Stimulated activated CD4-positive, alpha-beta T cell treated with anti-CD3 and anti-CD28 coated beads, TNF-alpha, amount 100 ng/mL, for 24 hours (primary cell): ENCODE measurements at places on chromosomes 13 and 19.

DNA sequence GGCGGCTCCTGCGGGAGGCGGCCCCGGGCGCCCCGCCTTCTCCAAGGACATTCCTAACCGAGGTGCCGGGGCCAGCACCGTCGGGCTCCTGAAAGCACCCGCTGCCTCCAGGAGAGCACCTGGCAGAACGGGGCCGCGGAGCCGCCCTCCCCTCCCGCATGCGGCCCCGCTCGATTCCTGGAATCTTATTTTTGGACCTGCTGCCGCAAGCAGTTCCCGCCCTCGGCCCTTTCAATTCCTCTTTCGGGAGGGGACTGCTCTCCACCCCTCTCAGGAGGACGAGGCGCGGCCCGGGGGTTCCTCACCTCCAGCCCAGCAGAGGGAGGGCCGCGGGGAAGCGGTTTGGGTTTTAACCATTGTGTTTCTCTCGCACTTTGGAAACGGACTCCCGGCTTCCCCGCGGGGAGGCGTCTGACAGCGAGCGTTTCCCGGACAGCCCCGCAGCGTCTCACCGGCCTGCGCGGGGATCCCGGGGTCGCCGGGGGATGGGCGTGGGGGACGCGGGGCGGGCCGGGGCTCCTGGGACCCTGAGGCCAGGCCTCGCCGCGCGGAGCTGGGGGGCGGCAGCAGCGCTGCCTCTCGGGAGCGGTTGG, 849 bp downstream of the GAS6 start:
- no peak for DNase-seq

DNA sequence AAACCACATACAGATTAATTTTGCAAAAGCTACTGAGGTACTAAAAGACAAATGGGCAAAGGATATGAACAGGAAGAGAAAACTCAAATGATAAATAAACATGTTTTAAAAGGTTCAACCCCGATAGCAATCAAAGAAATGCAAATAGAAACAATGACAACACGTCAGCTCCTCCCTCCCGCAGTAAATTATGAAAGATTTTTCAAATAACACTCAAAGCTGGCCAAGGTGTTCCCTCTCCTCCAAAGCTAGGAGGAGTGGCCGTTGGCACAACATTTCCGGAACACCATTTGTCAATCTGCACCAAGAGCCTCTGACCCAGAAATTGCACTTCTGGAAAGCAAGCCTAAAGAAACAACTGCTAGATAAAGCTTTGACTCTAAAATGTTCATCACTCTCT, 28.3 kb downstream of the INSR start:
- no peak for DNase-seq

- DNase-seq = no peak
Measured at GRCh38 chr19:1382250-1382649, 1.5 kb upstream of the NDUFS7 start.

GRCh38 chr13:77390391-77390790, 63.5 kb upstream of the MYCBP2 start:
- no peak for DNase-seq

- no peak for DNase-seq
Measured at GRCh38 chr13:23845105-23845725, 44.0 kb downstream of the MIPEP start.

- DNase-seq = no peak
Measured at GRCh38 chr13:55999709-56000108, 1141.0 kb upstream of the PRR20A start.

DNA sequence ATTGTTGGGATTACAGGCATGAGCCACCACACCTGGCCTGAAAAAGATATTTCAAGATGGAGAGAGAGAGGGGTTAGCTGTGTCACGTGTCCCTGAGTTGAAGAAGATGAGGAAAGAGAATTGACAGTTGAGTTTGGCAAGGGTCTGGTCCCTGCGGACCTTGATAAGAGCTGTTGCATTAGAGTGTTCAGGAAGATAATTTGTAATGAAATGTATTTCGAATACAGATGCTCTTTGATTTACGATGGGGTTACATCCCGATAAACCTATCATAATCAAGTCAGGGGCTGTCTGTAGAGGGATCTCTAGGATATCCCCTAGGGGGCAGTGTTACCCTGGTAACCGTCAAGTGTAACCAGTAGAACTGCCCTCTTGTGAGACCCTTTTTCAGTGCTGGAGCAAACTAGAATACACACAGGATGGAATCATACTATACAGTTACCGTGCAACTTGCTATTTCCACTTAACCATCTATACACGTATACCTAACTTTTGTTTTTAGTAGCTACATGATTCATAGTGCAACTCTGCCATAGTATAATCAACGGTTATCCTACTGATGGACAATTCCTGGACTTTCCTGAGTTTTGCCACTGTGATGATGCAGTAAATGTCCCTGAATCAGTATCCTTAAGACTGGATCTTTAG, 1.5 kb upstream of the ELOF1 start:
- peak; percentile 31 for DNase-seq

GRCh38 chr13:99382428-99383133, 75.4 kb upstream of the GPR183 start:
- DNase-seq = no peak

- DNase-seq = peak; percentile 46
Measured at GRCh38 chr19:1864480-1865171, 1.2 kb upstream of the KLF16 start.

GRCh38 chr19:1037621-1038064, 2.3 kb upstream of the ABCA7 start:
- no peak for DNase-seq

GRCh38 chr19:47274891-47275761, 441 bp downstream of the INAFM1 start:
- DNase-seq = no peak

- DNase-seq = no peak
Measured at GRCh38 chr19:30439310-30439709, 67.1 kb downstream of the ZNF536 start.

- no peak for DNase-seq
Measured at GRCh38 chr13:50340551-50341287, 325.5 kb downstream of the KCNRG start.

GRCh38 chr13:68929075-68929745, 1178.4 kb upstream of the ATXN8OS start:
- DNase-seq = no peak

- DNase-seq = peak; percentile 23
Measured at GRCh38 chr19:10760273-10760944, 42.5 kb downstream of the DNM2 start.

DNA sequence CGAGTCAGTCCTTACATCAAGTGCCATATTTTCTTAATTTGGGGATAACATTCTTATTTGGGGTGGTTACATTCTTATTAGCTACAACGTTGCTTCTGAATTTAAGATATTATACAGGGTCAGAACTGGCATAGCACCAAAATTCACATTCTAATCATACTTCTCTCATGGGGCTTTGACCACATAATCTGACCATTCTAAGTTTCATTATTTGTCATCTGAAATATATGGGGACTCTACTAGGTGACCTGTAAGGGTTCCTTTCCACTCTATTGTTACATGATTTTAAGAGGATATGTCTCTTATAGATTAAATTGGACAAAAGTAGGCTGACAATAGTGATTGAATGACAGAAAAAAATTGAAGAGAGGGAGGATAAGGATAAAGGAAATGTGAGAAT, 536.5 kb downstream of the KCTD12 start:
- DNase-seq = no peak

GRCh38 chr13:113749967-113750366, 9.1 kb upstream of the TMEM255B start:
- DNase-seq = no peak

GRCh38 chr13:97435323-97435722, 1.4 kb downstream of the RAP2A start:
- no peak for DNase-seq

- no peak for DNase-seq
Measured at GRCh38 chr13:21079761-21080592, 18.6 kb upstream of the LATS2 start.

GRCh38 chr19:30621326-30621920, 249.2 kb downstream of the ZNF536 start:
- DNase-seq = no peak

- no peak for DNase-seq
Measured at GRCh38 chr13:113963376-113963775, 10.5 kb downstream of the C13orf46 start.

DNA sequence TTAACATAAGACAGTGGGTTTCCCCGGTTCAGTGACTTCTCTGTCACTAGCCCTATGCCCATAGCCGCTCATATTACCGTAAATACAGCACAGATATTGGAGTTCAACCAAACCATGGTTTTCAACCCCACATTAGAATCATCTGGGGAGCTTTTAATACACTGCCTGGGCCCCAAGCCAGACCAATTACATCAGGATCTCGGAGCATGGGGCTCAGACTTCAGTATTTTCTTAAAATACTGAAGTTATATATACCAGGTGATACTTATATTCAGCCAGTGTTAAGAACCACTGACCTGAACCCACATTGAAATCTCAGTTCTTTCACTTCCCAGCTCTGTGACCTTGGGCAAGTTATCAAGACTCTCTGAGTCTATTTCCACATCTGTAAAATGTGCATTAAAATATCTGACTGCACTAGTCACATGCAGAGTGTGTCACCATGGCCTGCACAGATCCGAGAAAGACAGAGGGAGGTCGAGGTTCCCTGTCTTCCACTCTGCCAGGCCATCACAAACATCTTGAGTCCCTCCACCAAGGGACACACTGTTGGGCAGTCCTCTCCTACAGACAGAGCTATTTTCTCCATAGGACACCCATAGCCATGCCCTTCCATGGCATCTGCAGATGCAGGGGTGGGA, 32.2 kb upstream of the IPO5 start:
- DNase-seq = no peak

DNA sequence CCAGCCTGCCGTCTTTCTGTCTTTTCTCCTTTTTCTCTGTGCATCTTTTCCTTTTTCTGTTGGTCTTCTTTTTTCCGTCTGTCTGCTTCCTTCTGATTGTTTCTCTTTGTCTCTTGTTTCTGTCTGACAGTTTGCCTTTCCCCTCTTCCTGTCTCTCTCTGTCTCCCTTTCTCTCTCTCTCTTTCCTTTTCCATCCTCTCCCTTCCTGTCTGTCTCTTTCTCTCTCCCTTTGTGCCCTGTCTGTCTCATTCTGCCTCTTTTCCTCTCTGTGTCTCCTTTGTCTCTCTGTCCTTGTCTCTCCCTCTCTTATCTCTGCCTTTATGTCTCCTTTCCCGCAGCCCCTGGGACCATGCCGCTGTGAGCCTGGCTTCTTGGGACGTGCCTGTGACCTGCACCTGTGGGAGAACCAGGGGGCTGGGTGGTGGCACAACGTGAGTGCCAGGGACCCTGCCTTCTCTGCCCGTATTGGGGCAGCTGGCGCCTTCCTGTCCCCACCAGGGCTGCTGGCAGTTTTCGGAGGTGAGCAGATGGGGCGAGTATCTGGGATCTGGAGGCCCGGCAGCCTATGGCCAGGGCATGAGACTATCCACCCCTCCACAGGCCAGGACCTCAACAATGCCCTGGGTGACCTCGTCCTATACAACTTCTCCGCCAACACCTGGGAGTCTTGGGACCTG, 9.4 kb downstream of the MEGF8 start:
- DNase-seq = no peak

DNA sequence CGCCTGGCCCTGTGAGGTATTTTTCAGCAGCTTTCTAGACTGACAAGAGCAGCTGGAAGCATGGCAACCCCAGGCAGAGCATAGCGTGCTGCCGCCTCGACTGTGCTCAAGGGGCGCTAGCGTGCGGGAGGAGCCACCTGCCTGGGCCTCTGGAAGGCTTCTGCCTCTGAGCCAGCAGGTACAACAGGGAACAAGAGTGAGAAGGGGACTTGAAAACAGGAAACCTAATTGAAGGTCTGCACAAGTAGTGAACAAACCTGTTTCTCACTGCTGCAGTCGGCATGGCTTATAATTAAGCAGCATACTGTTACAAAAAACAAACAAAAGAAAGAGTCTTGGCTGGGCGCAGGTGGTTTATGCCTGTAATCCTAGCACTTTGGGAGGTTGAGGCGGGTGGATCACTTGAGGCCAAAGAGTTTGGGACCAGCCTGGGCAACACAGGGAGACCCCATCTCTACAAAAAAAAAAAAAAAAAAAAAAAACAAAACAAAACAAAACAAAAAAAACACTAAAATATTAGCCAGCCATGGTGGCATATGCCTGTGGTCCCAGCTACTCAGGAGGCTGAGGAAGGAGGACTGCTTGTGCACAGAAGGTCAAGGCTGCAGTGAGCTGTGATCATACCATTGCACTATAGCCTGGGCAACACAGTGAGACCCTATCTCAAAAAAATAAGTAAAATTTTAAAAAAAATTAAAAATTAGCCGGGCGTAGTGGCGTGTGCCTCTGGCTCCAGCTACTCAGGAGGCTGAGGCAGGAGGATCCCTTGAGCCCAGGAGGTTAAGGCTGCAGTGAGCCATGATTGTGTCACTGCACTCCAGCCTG, 12.6 kb upstream of the GARRE1 start:
- no peak for DNase-seq

DNA sequence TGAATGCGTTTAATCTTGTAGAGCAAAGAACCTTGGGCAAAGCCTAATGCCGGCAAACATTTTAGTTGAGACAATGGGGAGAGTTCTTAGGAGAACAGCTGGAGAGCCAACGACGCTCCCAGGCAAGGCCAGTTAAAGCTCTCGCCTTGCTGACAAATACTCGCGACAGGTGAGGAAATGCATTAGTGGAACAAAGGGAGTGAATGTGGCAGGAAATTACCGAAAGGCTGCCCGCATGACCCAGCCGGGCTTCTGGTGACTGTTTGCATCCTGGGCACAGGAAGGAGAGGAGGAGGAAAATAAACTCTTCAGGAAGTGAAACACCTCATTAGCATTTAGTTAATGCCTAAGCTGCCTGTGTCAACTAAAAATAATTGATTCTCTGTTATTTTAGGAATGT, 74.6 kb downstream of the SHISA2 start:
- DNase-seq = no peak

GRCh38 chr19:12749938-12750521, 1.6 kb upstream of the BEST2 start:
- DNase-seq = no peak

- no peak for DNase-seq
Measured at GRCh38 chr13:112729408-112729807, 39.6 kb downstream of the ATP11A start.

- DNase-seq = no peak
Measured at GRCh38 chr19:51550848-51551672, 19.6 kb upstream of the SIGLEC6 start.

- DNase-seq = no peak
Measured at GRCh38 chr13:45882626-45883025, 31.1 kb upstream of the SIAH3 start.

- DNase-seq = no peak
Measured at GRCh38 chr13:89900104-89900765, 1447.3 kb upstream of the MIR17HG start.

DNA sequence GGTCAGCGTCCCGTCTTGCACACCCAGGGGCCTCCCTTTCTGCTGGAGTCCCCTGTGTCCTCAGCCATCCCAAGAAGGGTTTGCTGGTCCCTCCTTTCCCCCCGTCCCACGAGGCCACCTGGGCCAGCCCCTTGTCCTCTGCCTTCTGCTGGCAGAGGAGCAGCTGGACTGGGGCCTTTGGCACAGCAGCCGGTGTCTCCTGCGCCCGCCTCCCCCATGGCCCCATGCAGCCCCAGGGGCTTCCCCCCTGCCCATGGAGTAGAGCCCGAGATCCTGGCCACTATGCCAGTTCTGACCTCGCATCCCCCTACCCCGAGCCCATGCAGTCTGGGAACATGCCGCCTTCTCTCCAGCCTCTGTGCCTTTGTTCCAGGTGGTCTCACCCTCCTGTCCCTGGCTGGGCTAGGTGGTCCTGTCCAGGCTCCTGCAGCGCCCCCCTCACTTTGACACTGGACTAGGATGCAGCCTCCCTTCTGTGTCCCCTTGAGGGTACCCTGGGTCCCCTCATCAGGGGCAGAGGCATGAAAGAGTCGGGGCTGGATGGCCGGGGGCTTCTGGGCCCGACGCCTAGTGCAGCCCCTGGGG, 5.7 kb upstream of the GARIN5A start:
- no peak for DNase-seq

GRCh38 chr19:45954156-45954555, 19.5 kb downstream of the NOVA2 start:
- DNase-seq = no peak

GRCh38 chr13:27619093-27619727, 1.1 kb downstream of the LNX2 start:
- no peak for DNase-seq
